ENCODE measurements at places on chromosomes 6 and 20. TPM values are rescaled to one million over a fixed set of nuclear protein-coding genes. Genes with fewer than 3 reads are reported as not detected.

Gene TGM3
- total RNA-seq: 0.03 TPM

Gene ZNF334
- total RNA-seq: not detected

Gene TMC2
- total RNA-seq: not detected

Gene NUP153
- 29.8 TPM for total RNA-seq

Gene FRS3
- total RNA-seq: 2.8 TPM

Gene OTOR
- total RNA-seq: not detected

Gene EPPIN
- not detected for total RNA-seq

Gene BPIFA3
- total RNA-seq: not detected

Gene ASF1A
- 10.9 TPM for total RNA-seq

Gene BMP6
- total RNA-seq: 19.1 TPM

Gene ZC2HC1B
- not detected for total RNA-seq

Gene SDCBP2
- total RNA-seq: 1.4 TPM

Gene HSPA12B
- 0.35 TPM for total RNA-seq

Gene SRSF12
- total RNA-seq: 1.5 TPM

Gene CRISP1
- not detected for total RNA-seq

Gene SYTL3
- total RNA-seq: 0.98 TPM

Gene SIGLEC1
- 0.02 TPM for total RNA-seq

Gene LTB
- total RNA-seq: 0.38 TPM

Gene DAAM2
- not detected for total RNA-seq

Gene FOXP4
- total RNA-seq: 24.9 TPM

Gene COL9A3
- 0.54 TPM for total RNA-seq

Gene MUC21
- total RNA-seq: not detected

Gene SMPDL3A
- total RNA-seq: 3.0 TPM

Gene PLCB4
- 14.3 TPM for total RNA-seq

Gene DEFB114
- total RNA-seq: not detected

Gene HELZ2
- total RNA-seq: 10.2 TPM

Gene PAX1
- total RNA-seq: 0.05 TPM

Gene ERVFRD-1
- total RNA-seq: not detected

Gene C6orf132
- 1.8 TPM for total RNA-seq

Gene SLC22A16
- not detected for total RNA-seq

Gene PACRG
- not detected for total RNA-seq

Gene GSTA4
- 8.5 TPM for total RNA-seq

Gene B3GAT2
- total RNA-seq: 0.03 TPM

Gene LAMA4
- 1.7 TPM for total RNA-seq

Gene CEP250
- 29.5 TPM for total RNA-seq

Gene NKX2-4
- total RNA-seq: not detected

Gene CHRNA4
- 0.48 TPM for total RNA-seq

Gene THEMIS
- not detected for total RNA-seq

Gene PSORS1C1
- 4.2 TPM for total RNA-seq

Gene CENPW
- 40.2 TPM for total RNA-seq

Gene SNPH
- total RNA-seq: 4.9 TPM

Gene DEFB124
- total RNA-seq: not detected

Gene DEFB127
- not detected for total RNA-seq

Gene ADGRG6
- 39.7 TPM for total RNA-seq
